PC-9 (cell line): ENCODE measurements at places on chromosomes 7 and 10.
A peak's percentile ranks its signal among the peaks of the same experiment; 100 is the strongest.

DNA sequence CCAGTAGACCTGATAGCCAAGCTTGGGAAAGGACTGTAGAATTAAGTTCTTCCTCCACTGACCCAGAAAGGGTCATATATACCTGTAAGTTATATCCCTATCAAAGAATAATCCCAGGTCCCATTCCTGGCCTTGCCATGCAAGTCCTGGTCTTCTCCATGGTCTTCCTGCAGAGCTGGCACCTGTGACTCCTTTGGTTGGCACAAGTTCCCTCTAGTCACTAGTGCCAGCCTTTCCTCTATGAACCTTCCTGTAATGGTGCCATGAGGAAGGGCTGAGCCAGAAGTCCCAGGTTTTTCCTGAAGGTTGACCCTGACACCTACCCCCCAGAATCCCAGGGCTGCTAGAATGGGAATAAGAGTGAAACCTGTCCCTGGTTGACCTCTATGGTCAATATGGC is 54.1 kb upstream of the UNC5B start:
- DNase-seq = no peak

- DNase-seq = no peak
These were observed 606.6 kb upstream of the LRRN3 start for GRCh38 chr7:110484356-110484755.

GRCh38 chr7:4066206-4066605 is 615.9 kb upstream of the FOXK1 start:
- no peak for DNase-seq

GRCh38 chr7:6182993-6183392 is 89.4 kb downstream of the CYTH3 start:
- DNase-seq = no peak

GRCh38 chr7:90270431-90271178 is 25.6 kb downstream of the CFAP69 start:
- no peak for DNase-seq

DNA sequence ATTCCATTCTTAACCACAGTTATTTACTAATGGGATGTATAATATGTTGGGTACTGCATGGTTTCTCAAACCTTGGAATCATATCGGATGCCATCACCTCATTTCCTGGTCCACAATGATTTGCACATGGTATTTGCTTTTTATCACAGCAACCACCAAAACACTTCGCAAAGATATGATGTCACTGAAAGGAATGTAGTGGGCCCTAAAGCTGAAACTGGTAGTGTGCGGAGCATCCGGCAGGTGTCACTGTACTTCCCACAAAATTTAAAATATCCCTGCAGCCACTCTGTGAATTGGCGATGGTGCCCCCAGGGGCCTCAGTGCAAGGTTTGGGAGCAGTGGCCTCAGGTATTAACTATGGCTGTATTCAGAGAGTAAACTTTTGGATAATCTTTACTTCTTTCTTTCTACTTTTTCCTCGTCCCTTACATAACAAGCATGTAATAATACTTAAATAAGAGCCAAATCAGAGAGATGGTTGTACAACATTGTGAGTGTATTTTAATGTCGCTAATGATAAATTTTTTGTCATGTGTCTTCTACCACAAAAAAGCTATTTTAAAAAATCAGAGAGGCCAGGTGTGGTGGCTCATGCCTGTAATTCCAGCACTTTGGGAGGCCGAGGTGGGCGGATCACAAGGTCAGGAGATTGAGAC is 66.2 kb downstream of the FAM241B start:
- peak; percentile 90 for DNase-seq

DNA sequence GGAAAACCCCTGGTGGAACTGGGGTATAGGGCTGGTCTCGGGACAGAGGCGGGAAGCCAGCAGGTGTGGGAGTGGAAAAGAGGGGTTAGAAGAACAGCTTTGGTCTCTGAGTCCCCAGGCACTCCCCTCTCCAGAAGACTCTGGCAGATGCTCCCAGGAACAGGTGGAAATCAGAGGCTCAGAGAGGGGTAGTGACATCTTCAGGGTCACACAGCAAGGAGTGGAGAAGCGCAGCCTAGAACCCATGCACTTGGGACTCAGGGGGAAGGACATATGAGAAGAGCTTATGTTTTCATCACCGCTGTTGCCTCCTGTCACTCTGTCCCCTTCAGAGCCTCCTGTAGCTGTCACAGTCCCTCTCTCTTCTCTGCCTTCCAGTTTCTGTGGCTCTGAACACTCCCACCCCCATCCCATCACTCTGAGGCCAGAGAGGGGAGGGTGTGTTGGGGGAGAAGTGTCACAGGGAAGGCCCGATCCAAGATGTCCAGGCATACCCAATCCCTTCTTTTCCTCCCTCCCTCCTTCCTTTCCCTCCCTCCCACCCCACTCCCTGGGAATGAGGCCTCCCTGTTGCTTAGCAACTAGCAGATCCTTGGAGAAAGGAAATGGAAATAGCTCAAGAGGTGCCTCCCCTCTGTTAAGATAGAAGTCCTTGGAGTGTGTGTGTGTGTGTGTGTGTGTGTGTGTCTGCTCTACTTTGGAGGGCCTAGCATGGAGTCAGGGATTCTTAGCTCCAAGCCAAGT is 32.0 kb downstream of the SRRM3 start:
- DNase-seq = no peak

DNA sequence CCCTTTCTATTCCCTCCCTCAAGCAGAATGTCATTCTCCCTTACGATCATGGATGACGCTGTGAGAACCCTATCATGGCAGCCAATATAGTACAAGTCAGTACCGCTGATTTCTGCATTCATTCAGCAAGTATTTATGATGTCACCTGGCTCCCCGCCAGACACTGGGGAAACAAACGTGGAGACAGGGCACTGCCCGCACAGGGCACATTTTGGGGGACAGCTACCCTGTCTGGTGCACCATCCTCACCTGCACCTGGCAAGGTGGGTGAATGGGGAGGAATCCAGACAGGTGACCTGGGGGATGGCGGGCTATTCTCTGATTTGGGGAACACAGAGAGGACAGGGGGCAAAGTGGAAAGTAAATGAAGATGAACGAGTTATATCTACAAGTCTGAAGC is 28.4 kb downstream of the MKI67 start:
- DNase-seq = no peak

DNA sequence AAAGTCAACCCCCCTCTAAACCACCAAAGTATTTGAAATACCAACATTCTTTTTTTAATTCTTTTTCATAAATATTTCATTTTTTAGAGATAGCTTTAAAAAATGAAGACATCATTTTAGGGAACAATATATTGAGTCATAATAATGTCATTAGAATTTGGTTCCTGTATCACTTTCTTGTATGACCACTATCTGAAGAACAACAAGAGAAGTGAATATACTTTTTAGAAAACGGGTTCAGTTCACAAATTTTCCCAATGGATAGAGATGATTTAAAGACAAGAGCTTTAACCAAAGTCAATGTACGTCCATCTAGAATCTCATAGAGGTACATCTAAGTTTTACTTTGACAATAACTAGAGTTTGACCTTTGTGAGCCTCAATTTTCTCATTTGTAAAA is 48.2 kb downstream of the CUBN start:
- DNase-seq = no peak

- DNase-seq = no peak
These were observed 49.6 kb downstream of the KCNH2 start for GRCh38 chr7:150928541-150928940.

- no peak for DNase-seq
These were observed 858 bp downstream of the COPS6 start for GRCh38 chr7:100089458-100090196.

DNA sequence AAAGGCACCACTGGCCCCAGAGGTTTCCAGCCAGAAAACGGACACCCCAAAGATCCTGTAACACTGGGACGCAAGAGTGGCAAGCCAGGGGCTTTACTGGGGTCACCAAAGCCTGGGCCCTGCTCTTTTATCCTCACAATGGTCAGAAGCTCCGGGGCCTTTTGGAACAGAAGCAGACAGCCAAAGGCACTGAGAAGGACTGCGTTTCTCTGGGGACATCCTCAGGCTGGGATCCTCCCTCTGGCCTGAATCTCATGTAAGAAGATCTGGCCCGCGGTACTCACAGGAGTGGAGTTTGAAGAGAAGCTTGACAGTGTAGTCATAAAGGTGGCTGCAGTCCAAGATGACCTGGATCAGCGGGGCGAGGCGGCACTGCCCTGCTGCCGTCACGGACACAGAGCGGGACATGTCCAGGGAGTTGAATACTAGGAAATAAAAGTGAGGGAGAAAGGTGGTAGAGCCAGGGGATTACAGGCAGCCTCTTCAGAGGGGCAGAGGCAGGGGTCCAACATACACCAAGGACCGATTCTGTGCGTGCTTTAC is 81.4 kb downstream of the SPDYE5 start:
- no peak for DNase-seq

DNA sequence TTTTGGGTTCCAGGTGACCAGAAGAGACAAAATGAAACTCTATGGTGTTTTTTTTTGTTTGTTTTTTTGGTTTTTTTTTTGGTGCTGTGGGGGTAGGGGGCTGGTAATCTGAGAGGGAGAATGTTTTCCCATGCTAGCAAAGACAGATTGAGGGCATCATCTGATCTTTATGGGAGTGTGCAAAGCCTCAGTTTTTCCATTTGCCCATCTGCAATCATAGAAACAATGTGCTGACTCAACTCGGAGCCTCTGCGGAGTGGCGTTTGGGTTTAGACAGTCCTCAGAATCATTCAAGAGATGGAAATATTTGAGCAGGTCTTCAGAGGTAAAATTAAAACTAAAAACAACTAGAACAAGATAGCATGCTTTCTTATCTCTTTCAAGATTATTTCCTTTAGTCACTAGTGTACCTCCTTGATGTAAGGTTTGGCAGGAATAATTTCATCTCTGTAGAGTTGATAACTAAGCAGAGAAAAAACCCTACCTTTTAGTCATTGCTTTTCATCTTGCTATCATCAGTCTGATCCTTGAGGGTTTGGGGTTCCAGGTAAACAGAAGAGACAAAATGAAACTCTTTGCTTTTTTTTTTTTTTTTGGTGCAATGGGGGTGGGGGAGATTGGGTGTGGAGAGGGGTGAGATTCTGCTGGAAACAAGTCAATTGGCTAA is 18.0 kb downstream of the CNNM2 start:
- no peak for DNase-seq

- DNase-seq = no peak
These were observed 124.7 kb upstream of the UNC5B start for GRCh38 chr10:71087622-71088021.
